ENCODE measurements at places on chromosomes 7 and 10.

DNA sequence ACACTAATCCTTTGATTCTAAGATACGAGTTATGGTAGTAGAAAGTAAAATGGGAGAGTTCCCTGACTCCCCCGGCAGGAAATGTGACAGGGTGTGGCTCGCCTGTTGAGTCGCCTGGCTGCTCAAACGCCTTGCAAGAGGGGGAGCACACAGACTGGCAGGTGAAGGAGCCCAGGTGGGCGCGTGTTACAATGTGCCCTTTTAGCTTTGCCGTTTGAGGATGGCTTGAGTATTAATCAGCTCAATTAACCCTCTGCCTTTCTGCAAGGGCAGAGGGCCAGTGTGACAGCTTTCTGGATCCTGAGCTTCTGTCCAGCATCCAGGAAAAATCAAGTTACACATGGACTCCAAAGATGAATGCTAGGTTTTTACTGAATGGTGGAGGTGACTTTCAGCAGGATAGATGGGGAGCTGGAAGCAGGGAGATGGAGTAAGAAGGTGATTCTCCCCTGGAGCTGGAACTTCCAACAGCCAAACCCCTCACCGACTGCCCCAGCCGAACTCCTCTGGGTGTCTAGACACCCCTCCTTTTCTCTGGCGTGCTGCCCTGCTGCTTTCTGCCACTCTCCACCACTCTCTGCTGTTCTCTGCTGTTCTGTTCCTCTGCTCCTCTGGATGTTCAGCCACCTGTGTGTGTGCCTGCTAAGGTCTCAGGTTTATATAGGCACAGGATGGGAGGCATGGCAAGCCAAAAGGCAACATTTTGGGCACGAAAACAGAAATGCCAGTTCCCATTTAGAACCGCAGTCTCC, 548.8 kb upstream of the KCND2 start:
- no peak for DNase-seq

DNA sequence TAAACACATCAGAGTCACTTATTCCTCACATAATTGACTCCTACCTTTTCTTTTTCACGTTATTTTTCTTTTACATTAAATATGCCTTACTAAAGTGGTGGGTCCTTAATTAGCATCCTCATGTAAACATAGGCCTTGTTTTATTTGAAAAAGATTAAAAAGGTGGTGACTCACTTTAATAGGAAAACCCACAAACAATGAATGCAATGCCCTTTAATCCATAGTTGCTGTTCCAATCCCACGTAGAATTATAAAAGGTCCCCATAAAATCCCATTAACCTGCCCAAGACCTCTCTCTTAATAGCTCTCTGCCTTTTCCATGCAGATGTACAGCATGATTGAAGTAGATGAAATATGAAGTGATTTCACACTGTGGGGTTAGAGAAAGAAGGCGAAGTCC, 32.2 kb downstream of the SLC16A12 start:
- peak; percentile 60 for DNase-seq

GRCh38 chr7:133355325-133355708, 102.4 kb downstream of the EXOC4 start:
- peak; percentile 6 for DNase-seq

DNA sequence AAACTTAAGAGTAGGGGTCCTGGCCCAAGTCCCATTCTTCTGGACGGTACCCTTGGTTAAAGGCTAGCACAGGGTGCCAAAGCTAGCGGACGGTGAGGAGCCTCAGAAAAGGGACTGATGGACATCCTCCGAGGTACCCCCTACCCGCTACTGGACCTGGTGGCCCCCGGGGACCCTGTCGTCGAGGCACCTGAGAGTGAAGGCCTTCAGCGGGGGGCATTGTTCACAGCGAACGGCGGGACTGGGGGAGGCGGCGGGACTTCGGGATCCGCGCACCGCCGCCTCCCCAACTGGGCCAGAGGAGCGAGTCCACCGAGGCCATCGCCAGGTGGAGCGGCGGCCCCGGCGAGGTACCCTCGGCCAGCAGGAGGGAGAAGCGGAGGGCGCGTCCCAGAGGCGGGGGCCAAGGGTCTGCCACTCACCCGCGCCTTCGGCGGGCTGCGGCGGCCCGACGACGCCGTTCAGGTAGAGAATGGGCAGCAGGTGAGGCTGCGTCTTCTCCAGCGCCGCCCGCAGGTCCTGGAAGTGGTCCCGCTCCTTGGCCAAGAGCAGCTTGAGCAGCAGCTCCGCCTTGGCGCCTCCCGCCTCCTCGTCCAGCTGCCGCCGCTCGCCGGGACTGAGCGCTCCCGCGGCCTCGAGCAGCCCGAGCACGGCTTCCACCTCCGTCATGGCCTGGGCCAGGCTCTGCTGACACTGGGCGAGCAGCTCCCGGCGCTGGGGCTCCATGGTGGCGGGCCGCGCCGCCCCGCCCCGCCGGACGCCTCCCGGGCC, 575 bp downstream of the DLG5 start:
- DNase-seq: peak; percentile 44

DNA sequence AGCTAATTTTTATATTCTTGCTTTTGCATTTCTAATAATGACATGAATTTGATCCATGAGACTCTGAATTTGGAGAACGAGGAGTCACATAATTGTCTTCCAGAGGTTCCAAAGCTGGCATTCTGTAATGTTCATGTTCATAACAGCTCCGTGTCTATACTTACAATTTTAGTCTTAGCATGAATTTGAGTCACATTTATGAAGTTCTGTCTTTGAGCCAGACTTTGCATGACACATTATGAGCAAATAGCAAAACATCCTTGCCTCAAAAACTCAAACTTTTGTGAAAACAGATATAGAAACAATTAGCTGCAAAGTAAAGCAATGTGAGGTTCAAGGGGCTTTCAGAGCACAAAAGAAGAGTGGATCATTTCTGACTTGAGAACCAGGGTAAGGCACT, 44.5 kb upstream of the CAV2 start:
- DNase-seq: peak; percentile 78

- no peak for DNase-seq
Measured at GRCh38 chr10:88744002-88744401, 15.8 kb upstream of the LIPN start.

GRCh38 chr10:71727105-71727737, 7.6 kb upstream of the C10orf105 start:
- DNase-seq: no peak

DNA sequence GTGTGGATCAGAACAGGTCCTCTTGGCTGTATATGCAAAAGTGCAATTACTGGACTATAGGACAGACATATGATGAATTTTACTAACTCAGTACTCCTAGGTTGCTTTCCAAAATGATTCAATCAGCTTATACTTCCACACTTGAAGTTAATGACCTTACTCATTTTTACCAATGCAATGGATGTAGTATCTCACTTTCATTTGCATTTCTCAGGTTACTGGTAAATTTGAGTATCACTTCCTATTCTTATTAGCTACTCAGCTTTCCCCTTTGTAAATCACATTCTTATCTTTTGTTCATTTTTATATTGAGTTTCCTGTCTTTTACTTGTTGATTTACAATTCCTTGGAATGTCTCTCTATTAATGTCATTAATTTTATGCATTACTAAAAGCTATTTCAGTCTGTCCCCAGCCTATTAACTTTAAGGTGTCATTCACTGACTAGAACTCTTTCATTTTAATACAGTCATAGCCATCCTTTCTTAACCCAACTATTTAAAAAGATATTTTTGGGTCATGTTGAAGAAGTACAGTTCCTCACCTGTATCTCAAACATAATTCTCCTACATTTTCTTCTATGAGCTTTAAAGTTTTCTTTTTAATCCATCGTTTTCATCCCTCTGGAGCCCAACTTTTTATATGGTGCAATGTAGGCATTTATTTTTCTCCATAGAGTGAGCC, 88.6 kb downstream of the VIM start:
- no peak for DNase-seq

DNA sequence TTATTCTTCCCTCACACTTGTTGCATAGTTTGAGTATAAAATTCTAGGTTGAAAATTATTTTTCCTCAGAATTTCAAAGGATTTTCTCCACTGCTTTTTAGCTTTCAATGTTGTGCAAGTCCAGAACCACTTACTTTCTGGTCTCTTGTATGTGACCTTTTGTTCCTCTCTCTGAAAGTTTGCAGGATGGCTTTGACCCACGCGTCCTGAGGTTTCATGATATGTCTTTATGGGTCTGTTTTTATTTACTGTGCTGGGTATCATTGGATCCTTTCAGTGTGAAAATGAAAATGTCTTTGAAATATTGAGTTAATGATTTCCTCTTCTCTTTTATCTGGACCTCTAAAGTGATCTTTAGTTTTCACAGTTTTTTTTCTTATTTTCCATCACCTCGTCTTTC, 38.5 kb downstream of the C1GALT1 start:
- DNase-seq: no peak

DNA sequence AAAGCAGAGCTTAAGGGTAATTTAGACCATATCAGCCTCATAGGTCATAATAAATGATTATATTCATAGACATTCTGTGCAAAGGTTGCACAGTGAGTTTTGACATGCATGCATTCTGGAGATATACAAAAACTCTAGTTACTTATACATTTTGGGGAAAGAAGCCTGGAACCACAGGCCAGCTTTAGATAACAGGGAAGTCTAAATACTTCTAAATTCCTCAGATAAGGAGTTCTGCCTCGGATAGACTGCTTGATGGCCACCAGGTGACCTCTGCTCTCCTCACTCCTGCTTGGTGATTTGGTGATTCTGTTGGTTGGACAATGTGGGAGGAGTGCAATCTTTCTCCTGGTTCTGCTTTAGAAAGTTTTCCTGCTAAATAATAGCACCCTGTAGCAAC, 77.9 kb downstream of the SGMS1 start:
- no peak for DNase-seq

- DNase-seq: peak; percentile 82
Measured at GRCh38 chr7:37408291-37409228, 40.1 kb downstream of the ELMO1 start.

DNA sequence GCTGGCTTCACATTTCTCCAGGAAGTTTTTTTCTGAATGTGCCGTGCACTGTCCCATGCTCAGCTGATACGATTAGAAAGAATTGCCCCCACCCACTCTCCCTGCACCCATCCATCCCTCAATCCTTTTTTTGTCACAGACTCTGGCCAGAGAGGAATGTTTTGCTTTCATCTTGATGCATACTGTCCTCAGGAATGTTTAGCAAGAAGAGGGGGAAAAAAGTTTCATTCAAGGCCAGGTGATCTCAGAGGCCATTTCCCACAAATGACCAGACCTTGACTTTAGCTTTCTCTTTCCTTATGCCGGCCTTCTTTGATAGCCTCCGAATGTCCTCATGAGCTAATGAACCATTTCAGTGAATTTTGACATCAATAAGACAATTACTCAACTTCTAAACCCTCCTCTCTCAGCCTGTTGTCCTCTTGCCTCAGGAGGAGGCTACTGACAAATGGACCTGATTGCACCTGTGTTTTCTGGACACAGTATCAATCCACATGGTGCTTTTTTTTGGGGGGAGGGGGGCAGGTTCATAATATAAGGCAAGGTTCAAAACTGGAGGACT, 105.0 kb upstream of the KLF6 start:
- DNase-seq: peak; percentile 89

DNA sequence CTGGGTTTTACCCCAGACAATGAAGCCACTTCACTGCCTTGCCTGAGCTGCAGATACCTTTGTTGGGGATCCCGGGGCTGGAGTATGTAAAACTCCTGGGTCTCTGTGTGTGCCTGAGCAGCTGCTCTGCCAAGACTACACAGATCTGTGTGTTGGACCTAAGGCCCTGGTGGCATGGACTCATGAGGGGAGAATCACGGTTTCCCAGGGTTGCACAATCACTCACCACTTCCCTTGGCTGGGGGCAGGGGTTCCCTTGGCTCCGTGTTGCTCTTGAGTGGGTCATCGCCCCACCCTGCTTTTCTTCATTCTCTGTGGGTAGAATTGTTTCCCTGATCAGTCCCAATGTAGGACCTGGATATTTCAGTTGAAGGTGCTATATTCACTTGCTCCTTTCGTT, 13.9 kb upstream of the TBATA start:
- DNase-seq: no peak

GRCh38 chr10:102106998-102107397, 13.2 kb downstream of the LDB1 start:
- DNase-seq: no peak

GRCh38 chr10:77004917-77005564, 632.6 kb downstream of the KCNMA1 start:
- DNase-seq: peak; percentile 52

DNA sequence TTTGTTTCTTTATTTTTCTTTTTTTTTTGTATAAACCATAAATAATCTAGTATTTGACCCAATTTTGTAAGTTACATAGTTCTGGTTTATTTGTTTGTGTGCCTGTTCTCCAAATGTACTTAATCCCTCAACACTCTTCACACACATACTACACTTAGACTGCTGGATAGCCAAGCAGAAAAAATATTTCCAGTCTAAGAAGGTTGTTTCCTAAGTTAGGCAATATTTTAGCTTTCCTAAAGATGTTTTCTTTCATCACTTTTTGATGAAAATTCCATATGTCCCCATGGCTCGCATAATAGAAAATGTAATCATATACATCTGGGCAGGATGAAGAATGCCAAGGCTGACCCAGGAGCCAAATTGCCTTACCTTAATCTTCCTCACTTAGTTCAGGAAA, 105.3 kb downstream of the PPP1R3A start:
- no peak for DNase-seq

DNA sequence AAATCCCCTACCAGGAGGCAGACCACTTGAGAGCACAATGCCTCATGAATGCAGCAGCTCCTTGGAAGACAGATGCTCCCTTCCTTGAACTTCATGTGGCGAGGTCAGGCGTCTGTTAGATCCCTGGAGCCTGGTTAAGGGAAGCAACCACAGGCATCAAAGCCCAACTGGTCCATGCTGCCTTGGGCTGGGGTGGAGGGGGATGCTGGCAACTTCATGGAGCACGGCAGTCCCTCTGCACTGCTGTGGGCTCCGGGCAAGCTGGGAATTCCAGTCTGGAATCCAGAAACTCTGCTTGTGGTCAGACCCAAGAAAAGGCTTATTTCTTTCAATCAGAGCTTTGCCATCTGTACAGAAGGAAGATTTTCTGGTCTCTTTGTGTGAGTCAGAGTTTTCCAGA, 130.4 kb downstream of the PFKFB3 start:
- no peak for DNase-seq
